Left colon (tissue), 2 donors: ENCODE measurements at places on chromosomes 3 and 15.

DNA sequence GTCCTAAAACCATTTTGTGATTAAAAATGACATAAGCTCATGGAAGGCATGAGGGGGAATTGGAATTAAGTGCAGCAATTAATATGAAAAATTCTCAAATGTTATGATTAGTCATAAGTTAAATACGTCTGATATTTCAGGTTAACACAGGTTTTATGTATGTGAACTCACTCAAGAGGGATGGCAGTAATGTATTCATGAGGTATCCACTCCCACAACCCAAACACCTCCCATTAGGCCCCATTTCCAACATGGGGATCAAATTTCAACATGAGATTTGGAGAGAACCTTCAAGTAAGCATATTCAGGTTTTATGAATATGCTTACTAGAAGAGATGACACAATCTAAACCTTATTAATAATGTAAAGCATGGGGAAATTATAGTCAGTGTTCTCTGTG is 41.6 kb upstream of the IL20RB start:
- DNase-seq, result no peak

DNA sequence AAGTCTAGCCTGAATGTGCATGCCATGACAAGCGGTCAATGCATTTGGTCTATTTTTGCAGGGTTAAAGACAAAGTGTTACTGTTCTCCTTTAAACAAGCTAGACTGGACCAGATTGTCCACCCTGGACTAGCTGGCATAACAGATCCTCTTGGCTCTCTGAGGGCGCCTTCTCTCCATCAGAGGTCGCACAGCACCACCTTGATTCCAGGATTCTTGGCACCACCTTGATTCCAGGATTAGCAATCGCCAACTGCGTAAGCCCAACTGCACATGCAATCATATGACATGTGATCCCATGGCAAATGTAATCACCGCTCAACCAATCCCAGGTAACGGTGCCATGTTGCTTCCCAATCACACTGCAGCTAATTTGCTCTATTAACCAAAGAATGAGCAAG is 98.6 kb downstream of the OXNAD1 start:
- DNase-seq, result no peak

GRCh38 chr15:53976844-53977392 is 1.3 kb upstream of the UNC13C start:
- no peak for DNase-seq

GRCh38 chr3:117539729-117540128 is 830.1 kb downstream of the TUSC7 start:
- no peak for DNase-seq

- no peak for DNase-seq
Observed at GRCh38 chr3:107973961-107974360, 116.9 kb downstream of the CD47 start.

- DNase-seq, result no peak
Observed at GRCh38 chr3:11220230-11220629, 52.0 kb upstream of the ATG7 start.

DNA sequence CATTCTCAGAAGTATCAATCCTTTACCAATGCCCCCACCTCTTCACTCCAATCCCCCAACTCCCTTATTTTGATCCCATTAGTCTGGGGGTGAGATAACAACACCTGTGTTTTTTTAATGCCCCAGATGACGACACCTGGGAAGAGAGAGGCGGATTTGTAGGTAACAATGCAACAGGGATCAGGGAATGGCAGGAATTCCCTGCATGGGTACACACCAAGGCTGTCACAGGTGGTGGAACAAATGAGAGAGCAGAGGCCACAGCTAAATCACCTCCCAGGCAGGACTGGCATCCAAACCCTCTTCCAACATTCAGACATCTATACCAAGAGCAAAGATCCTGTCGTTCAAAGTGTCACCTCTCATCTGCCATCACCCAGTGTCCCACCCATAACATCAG is 319.2 kb upstream of the TRIM42 start:
- no peak for DNase-seq

- DNase-seq, result no peak
Observed at GRCh38 chr3:69189487-69189886, 67.1 kb upstream of the LMOD3 start.

DNA sequence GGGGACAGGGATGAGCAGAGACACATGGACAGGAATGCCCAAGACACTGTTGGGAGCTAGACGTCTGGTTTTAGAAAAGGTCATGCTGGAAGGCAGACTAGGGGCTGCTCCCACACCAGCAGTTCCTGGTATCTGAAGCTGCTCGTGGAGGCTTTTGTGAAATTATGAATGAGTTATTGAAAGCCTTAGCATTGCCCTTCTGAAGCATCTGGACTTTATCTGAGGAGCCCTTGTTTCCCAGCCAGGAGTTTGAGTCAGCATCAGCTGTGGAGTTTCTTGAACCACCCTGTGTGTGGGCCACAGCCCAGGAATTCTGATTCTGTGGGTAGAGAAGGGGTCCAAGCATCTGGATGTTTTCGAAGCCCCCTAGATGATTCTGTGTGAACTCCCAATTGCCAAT is 258.7 kb downstream of the SLCO3A1 start:
- no peak for DNase-seq

DNA sequence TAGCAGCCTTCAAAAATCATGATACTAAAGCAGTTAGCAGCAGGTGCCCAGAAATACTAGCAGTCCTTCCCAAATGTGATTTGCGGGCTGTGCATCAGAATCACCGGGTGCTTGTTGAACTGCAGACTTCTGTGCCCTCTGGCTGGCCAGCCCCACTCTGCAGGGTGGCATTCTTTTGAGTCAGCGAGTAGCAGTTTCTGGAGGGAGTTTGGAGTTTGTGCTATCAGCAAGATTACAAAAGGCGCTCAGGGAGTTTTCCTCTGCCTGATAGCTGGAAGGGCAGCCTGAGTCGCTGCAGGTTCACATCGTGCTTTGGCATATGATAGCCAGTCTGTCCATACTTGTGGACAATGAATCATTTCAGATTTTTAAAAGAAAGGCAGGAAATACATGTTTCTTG is 57.6 kb downstream of the CLDN11 start:
- DNase-seq, result no peak

- no peak for DNase-seq
Observed at GRCh38 chr15:44312108-44312507, 23.6 kb downstream of the GOLM2 start.

GRCh38 chr3:169591159-169591951 is 72.2 kb downstream of the MECOM start:
- peak; percentile 6 for DNase-seq

- no peak for DNase-seq
Observed at GRCh38 chr3:71117572-71118247, 465.8 kb downstream of the FOXP1 start.

DNA sequence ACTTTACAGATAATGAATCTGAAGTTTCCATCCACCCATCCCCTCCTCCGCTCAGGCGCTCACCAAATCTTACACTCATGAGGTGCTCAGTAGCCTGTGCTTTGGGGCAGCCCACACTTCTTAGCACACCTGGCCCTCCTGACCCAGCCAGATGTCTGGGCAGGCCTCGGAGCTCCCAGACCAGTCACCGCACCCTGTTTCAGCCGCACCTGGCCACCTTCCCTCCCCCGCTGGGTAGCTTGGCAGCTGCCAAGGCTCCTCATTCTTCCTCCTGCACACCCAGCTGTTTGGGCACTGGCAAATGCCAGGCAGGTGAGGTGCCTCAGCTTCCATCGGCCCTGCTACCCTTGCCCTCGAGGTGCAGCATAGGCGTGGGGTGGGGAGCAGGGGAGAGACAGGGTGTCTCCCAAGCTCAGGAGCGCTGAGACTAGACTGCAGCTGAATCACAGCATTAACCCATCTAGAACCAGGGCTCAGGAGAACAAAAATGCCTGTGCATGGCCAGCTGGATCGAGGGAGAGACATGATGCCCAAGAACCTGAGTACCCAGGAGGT is 45.8 kb downstream of the CDC25A start:
- peak; percentile 28 for DNase-seq

GRCh38 chr15:68419301-68420175 is 12.4 kb downstream of the ITGA11 start:
- DNase-seq, result no peak

DNA sequence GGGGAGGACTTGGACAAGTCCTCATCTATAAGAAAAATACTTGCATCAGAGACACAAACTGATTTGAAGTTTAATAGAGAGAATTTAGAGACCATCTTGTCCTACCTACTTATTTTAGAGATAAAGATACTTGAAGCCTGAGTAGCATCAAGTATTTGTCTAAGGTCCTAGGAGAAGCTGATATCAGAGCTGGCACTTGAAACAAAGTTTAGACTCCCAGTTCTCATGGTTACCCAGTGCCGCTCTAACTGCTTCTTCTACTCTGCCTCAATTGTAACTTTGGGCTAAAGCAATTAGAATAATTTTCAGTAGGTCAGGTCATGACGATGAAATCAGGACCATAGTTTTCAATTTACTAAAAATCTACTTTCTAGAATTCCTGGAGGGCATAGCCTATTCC is 123.9 kb upstream of the CADPS start:
- no peak for DNase-seq

GRCh38 chr3:57545636-57546268 is 1.6 kb upstream of the DNAH12 start:
- DNase-seq, result no peak

GRCh38 chr3:135310317-135310716 is 515.3 kb downstream of the EPHB1 start:
- DNase-seq, result no peak

DNA sequence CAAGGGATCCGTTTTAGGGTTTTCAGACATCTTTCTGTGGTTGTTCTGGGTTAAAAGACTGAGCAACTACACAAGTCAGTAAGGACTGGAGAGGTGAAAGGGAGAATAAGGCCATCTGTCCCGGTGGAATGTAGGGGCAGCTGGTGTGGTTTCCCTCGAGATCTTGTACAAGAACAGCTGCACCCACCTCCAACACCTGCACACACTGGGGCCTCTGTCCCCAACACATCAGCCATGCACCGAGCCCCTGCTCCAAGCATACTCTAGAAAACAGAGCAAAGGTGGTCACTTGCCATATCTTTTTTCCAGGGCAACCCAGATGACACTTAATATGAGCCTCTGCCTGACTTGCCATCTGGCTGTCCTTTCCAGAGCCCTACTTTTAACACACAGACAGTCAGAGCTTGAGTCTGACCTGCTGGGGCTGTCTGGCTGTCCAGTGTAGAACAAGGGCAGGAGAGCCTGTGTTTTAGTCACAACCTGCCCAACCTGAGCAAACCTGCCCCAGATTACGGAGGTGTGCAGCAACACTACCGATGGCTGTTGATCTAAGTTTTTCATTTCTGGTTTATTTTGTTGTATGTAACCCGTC is 12.2 kb downstream of the MAN2A2 start:
- DNase-seq, result no peak

DNA sequence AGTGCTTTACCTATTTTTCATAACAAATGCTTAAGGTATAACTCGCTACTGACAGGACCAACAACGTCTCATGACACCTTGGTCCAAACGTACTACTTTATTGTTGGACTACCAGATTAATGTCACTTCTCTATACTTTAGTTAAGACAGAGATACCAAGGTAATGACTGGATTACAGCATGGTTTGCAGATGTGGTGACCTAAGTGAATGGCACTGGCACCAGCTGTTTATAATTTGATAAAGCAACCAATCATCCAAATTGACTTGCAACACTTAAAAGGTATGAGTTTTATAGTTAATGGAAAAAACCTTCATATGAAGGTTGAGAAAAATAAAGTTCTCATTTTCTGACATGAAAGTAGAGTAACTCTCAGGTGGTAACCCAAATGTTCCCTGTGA is 209.0 kb downstream of the NEK10 start:
- no peak for DNase-seq

GRCh38 chr3:99863588-99863987 is 45.9 kb downstream of the CMSS1 start:
- no peak for DNase-seq

DNA sequence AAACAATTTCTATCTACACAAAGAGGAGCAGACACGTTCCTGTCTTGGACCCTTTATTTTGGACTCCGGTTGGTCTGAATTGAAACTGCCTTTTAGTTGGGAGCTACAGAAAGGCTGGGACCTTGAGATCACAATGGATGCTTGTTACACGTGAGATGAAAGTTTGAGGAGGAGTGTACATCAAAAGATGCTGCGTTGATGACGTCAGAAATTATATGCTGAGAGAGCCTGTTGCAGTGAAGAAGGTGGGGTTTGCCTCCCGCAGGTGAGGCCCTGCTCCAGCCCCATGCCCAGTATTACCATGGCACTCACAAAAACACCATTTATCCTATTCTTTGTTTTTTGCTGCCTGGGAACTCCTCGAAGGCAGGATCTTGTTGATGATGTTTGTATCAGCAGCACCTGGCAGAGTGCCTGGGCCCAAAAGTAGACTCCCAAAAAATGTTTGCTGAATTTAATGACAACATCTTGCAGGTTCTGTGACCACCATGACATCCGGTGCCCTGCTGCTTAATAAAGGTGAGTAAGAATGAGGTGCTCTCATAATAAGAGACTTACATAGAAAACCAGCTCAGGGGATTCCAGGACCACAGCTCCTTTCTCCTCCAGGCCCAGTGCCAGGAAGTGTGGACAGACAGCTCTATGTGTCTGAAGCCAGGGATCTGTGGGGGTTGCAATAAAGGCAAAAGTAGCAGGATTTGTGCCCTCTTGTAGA is 136.1 kb upstream of the UBE2E1 start:
- DNase-seq, result no peak

GRCh38 chr15:39479911-39480310 is 101.0 kb upstream of the THBS1 start:
- DNase-seq, result no peak

GRCh38 chr3:149234671-149235245 is 13.1 kb upstream of the CP start:
- DNase-seq, result no peak

- DNase-seq, result peak; percentile 21
Observed at GRCh38 chr3:177597311-177598096, 400.2 kb upstream of the TBL1XR1 start.

DNA sequence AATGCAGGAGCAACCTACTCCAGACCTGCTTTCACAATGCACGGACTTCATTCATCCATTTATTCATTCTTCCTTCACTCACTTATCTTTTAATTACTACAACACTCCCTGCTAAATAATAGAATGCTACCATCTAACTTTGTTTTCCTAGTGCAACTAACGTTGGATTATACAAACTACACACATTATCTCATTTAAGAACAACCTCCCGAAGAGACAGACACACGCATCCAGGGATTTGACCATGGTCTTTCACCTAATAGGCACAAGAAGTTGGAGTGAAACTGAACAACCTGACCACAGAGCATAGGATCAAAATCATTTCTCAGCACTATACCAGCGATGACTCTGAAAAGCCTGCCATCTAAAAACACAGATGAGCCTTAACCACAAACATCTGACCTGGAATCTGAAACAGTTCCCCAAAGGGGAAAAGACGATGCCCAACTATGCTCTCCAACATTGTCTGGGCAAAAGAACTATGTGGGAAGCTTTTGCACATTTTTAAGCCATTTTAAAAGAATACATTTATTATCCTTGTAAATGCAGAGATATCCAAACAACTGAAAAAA is 21.0 kb downstream of the ZNF385D start:
- DNase-seq, result no peak

- no peak for DNase-seq
Observed at GRCh38 chr3:171774521-171774920, 35.8 kb downstream of the PLD1 start.

DNA sequence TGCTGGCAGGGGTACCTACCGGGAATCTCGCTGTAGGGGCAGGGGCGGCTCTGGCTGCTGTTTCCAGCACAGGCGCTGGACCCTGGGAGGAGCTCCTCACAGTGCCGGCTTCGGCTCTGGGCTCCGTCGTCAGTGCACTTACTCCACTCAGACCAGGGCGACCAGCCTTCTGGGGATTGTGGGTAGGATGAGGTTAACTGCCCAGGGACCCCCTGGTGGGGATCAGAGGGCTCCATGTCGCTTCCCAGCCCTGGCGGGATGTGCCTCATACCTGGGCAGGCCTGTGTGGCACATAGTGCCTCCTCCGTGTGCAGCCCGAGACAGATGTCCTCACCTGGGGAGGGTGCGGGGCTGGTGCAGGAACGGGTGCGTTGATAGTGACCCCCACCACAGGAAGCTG is 115.7 kb downstream of the SEMA5B start:
- DNase-seq, result no peak
